ENCODE measurements at places on chromosomes 12 and 14.
A peak's percentile ranks its signal among the peaks of the same experiment; 100 is the strongest.

- no peak for DNase-seq
Measured at GRCh38 chr12:49031573-49032161, 13.1 kb upstream of the PRKAG1 start.

- DNase-seq: no peak
Measured at GRCh38 chr12:124240493-124240892, 54.4 kb upstream of the RFLNA start.

DNA sequence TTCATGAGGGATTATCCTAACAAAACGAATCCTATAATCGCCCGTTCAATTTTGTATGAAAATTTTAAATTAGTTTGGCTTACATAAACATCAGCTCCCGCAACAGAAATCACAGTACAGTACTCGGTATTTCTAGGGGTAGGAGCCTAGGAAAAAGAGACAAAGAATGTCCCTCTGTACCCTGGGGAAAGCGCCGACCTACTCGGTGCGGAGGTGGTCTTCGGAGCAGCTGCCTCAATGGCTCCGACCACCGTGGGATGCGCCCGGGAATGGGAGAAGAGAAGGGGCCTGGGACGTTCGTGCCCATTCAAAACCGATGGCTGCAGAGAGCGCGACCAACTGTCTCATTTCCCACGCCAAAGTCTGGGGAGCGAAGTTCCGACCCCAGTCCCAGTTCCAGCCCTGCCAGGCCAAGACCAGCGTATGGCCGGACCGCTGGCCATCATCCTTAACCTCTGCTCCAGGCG lies 618 bp downstream of the GNPNAT1 start:
- no peak for DNase-seq

GRCh38 chr12:130689408-130690405 lies 26.4 kb downstream of the RIMBP2 start:
- DNase-seq: no peak

GRCh38 chr12:24038211-24038997 lies 88.9 kb upstream of the SOX5 start:
- DNase-seq: no peak

- no peak for DNase-seq
Measured at GRCh38 chr12:107200394-107200793, 107.0 kb upstream of the CRY1 start.

GRCh38 chr12:100197486-100197885 lies 3.1 kb upstream of the ACTR6 start:
- no peak for DNase-seq

DNA sequence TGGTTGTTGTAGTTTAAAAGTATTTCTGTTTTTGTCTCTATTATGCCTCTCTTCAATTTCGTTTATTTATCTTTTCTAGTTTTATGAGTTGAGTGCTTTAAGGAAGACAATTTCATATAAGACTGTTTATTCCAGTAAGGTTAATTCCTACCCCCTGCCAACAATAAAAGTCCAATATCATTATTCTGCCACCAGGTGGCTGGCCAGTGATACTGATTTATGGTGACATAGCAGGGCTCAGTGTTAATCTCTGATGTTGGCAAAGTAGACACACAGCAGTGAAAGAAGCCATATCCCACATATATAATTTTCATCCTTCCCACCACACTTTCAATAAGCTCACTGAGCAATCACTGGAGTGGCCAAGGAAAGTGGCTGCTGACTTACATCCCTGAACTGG lies 69.0 kb upstream of the BMP4 start:
- no peak for DNase-seq

- no peak for DNase-seq
Measured at GRCh38 chr12:75665216-75665615, 153.8 kb upstream of the KRR1 start.

DNA sequence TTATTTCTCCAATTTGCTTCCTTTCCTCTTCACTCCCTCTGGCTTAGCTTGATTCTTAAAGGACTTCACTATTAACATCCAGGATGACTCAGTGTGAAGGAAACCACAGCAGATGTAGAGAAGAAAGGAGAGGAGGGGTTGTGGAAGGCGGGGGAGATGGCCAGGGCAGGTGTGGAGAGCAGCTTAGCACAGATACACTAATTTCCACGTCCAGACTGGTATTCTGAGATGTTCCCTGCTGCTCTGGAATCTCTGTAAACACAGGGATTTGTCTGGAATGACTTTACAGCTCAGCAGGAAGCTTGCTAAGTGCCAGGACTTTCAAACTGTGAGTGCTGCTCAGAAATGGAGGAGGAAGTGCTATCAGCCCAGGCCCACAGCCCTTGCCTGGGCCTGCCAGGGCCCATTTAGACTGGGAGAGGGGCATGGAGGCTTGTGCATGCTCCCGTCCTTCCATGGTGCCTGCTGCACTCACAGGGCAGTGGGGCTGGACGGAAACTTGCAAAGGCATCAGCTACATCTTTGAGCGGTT lies 202.5 kb upstream of the DDHD1 start:
- peak; percentile 4 for DNase-seq

GRCh38 chr12:67735868-67736267 lies 87.3 kb downstream of the DYRK2 start:
- no peak for DNase-seq

GRCh38 chr12:13171921-13172859 lies 24.3 kb upstream of the EMP1 start:
- DNase-seq: no peak

DNA sequence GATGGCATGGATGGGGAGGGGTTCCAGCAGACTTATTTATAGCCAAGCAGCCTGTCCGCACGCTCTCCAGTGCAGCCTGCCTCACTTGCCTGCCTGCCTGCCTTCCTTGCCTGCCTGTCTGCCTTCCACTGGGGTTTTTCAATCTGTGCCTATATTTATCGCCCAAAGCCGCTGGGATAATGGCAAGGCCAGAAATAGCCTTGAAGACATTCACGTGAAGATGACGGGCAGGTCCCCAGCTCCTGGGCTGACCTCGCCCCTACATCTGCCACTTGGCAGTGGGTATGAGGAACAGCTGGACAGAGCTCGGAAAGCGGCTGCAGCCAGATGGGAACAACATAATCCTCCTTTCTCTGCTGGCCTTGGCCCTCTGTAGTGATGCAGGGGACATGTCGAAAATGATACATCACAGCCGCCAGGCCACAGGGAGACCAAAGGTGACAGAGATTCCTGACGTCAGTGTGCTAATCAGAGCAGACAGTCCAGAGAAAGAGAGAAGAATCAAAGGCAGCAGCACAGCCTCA lies 53.3 kb downstream of the PITPNM2 start:
- DNase-seq: no peak

DNA sequence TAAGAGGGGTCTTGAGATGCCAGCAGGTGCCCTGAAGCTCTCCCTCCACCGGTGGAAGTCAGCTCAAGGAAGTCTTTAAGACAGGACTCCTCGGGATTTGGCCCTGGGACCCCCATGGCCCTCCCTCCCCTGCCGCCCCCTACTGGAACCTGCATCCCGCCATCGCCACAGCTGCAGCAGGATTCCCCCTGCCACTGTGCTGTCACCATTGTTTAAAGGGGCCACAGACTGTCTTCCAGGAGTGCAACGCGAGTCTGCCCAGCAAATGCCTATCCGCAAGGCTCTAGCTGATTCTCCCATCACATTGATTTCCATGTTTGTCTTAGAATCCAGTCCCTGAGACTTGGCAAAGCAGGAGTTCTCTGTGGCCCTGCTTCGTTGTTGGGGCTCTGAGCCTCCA lies 770.8 kb upstream of the ALG10B start:
- no peak for DNase-seq

GRCh38 chr14:75088566-75089373 lies 19.3 kb downstream of the ZC2HC1C start:
- peak; percentile 62 for DNase-seq

GRCh38 chr14:79279645-79280597 lies 931.4 kb downstream of the DIO2 start:
- DNase-seq: peak; percentile 22

GRCh38 chr12:107349008-107349747 lies 255.8 kb upstream of the CRY1 start:
- DNase-seq: peak; percentile 9

DNA sequence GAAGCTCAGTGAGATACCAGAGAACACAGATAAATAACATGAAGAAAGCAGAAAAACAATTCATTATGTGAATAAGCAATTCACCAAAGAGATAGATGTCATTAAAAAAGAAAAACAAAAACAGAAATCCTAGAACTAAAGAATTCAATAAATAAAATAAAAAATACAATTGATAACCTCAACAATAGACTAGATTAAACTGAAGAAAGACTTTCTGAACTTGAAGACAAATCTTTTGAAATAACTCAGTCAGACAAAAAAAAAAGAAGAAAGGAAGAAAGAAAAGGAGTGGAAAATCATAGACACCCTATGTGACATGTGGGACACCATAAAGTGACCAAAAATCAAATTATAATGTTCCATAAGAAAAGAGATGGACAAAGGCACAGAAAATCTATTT lies 14.0 kb upstream of the SLC38A1 start:
- no peak for DNase-seq

DNA sequence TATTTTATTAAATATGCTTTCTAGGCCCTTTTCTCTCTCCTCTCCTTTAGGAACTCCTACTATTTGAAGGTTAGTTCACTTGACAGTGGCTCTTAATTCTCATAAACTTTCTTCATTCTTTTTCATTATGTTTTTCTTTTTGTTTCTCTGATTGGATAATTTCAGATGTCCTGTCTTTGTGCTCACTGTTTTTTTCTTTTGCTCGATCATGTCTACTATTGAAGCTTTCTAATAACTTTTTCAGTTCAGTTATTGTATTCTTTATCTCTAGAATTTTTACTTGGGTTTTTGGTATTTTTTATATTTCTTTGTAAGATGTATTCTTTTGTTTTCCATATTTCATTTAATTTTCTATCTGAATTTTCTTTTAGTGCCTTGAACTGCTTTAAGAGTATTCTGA lies 215.0 kb downstream of the PLCZ1 start:
- no peak for DNase-seq

GRCh38 chr12:95884998-95885397 lies 26.2 kb downstream of the SNRPF start:
- DNase-seq: no peak

- DNase-seq: no peak
Measured at GRCh38 chr14:23103581-23103980, 1.2 kb downstream of the CIROP start.

DNA sequence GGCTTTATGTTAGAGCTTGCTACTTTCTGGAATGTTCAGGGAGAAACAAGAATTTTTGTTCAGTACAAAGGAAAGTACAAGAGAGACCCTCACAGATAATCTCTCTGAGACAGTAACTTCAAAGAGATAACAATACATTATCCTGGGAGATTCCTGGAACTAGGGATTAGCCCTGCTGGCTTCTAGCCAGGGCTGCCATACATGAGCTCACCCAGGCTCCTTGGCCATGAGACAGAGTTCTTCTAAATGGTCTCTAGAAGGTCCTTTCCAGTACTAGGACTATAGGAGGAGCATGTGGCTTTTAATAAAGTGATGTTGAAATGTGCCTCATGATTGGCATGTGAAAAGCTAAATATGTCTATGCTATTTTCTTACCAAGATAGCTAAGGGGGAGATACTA lies 342.5 kb downstream of the EMP1 start:
- no peak for DNase-seq

DNA sequence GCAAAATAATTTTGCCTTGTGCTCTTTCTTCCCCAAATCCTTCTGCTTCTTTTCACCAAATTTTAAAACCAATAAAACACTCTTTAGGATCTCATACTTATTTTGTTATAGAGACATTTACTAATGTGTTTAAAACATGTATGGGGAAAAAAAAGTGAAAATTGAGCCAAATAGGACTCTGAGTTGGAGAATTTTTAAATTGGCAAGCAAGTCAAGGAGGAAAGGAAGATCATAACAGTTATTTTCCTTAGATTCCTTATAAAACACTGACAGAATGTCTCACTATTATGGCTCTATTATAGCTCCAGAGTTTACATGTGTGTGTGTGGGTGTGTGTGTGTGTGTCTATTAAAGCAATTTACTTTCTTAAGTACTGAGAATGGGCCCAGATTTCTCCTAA lies 220.5 kb downstream of the SLC6A15 start:
- DNase-seq: no peak

- DNase-seq: no peak
Measured at GRCh38 chr12:66491853-66492252, 187.0 kb downstream of the GRIP1 start.

DNA sequence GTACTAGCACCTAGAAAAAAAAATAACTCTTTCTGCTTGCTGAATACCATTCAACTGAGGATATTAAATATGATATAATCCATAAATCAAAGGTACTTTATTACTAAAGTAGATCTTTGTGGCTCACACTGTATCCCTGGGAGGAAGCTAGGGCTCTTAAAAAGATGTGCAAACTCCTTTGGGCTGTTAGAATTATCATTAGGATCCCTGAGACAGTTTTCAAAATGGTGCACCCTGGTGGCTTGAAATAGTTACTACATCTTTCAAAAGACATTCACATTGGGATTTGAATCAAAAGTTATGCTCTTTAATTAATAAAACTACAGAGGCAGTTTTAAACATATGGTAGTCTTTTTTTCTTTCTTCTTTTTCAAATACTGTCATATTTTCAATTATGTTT lies 228.5 kb upstream of the G2E3 start:
- DNase-seq: no peak

- DNase-seq: no peak
Measured at GRCh38 chr14:29077916-29078315, 311.3 kb downstream of the FOXG1 start.

DNA sequence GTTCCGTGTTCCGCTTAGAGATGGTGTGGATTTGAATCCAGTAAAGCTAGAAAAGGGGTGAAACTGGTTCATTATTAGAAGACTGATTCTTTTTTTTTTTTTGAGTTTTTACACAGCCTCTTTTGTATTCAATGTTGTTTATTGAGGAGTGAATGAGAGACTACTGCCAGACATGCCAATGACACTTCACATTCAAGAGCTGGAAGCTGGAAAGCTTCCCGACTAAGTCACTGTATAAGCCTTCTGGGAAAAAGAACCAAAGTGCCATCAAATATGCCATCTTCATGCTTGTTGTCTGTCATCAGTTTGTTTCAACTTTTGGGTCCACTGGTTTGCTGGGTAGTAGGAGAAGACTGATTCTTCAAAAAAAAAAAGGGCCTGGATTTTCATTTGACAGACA lies 164.8 kb downstream of the ATP23 start:
- no peak for DNase-seq

GRCh38 chr12:10147714-10148403 lies 17.9 kb upstream of the CLEC7A start:
- no peak for DNase-seq

- no peak for DNase-seq
Measured at GRCh38 chr12:90199006-90199405, 490.4 kb upstream of the ATP2B1 start.

DNA sequence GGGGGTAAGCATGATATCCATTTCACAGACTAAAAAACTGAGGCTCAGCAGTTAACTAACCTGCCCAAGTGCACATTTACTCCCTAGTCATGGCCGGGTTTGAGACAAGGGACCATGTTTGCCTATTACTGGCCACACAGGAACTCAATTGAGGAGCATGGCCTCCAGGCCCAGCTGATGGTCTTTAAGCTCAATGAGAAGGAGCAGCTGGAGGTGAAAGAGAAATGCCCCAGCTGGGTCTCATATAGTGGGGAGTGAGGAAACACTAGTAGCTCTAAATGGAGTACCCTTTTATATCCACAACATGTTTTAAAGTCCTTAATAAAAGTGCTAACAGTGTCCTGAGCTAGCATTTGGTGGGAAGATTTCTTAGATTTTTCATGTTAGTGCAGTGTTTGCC lies 1.6 kb downstream of the TDP1 start:
- no peak for DNase-seq
